ENCODE measurements at places on chromosomes 7 and 10.

DNA sequence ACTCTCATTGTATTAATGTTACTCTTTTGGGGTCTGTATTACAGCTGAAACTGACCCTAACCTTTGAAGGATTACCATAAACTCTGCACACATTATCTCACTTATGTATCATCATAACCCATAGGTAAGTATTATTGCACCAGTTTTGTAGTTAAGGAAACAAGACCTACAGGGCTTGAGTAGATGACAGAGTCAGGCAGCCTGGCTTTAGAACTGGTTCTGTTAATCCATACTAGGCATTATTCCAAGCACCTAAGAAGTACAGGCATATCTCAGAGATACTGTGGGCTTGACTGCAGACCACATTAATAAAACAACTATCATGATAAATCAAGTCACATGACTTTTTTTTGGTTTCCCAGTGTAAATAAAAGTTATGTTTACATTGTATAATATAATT is 17.1 kb upstream of the AKR1B1 start:
- no peak for DNase-seq

- peak; percentile 85 for DNase-seq
These were observed 32.4 kb downstream of the WBP1L start for GRCh38 chr10:102775935-102776669.

GRCh38 chr7:121113288-121113687 is 124.8 kb downstream of the CPED1 start:
- DNase-seq, result no peak

DNA sequence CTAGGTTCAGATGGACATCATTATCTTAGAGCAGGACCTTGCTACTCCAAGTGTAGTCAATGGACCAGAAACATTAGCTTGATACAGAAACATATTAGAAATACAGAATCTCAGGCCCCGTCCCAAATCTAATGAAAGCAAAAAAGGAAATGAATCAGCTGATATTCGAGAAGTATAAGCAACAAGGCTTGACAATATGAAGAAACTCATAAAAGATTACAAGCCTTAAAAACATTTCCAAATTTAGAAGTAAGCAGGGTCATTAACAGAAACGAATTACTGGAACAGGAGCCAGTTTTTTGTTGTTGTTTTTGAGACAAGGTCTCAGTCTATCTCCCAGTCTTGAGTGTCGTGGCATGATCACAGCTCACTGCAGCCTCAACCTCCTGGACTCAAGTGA is 40.5 kb upstream of the GSAP start:
- DNase-seq, result no peak

DNA sequence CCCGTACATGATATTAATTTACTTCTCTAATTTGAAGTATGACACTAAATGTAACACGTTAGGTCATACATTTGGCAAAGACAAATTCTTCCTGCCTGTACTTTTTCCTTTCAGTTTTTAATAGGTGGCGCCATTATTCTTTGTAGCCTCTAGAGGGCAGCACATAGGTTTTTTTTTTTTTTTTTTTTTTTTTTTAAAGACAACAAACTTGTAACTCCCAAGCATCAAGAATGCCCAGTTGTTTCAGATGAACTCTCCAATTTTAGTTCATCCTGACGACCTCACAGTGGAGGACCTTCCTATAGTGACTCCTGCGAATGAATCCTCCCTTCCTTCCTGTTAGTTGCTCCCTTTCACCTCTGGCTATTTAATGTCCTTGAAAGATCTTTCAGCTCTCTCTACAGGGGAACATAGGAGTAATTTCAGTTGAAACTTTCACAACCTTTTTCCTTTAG is 139.3 kb upstream of the HDAC9 start:
- no peak for DNase-seq

GRCh38 chr7:115449689-115450088 is 527.8 kb downstream of the MDFIC start:
- no peak for DNase-seq

DNA sequence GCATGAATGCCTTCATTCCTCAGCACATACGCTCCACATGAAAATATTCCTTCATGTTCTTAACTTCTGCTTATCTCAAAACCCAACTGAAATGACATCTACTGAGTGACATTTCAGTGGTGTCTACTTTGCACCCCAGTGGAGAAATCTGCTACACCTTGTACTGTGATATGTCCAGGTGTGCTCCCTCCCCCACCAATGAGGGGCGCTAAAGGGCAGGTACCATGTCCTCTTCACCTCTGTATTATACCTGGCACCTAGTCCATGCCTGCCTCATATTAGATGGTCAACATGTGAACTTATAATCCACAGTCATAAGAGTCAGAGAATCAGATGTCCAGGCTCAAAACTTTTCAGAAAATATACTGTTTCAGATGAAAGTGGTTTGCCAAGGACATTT is 2.1 kb downstream of the PAXIP1 start:
- DNase-seq, result no peak

- DNase-seq, result no peak
These were observed 18.8 kb upstream of the ZNF273 start for GRCh38 chr7:64884085-64884912.

DNA sequence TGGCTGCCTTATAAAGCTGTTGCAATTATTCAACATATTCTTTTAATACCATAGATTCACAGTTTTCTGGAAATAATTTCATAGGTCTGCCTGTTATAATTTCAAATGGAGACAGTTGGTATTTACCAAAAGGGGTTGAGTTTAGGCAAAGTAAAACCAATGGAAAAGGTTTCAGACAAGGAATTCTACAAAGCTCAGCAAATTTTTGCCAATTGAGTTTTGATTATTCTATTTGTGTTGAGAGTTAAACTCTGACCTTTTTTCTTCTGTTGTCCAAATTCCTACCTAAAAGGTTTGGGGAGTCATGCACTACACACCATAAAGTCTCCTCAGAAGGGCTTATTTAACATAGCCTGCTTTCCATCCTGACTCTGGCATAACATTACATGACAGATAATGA is 38.5 kb upstream of the ABCA13 start:
- DNase-seq, result no peak
